Epithelial cell of esophagus (primary cell): ENCODE measurements at places on chromosomes 3 and 15.

DNA sequence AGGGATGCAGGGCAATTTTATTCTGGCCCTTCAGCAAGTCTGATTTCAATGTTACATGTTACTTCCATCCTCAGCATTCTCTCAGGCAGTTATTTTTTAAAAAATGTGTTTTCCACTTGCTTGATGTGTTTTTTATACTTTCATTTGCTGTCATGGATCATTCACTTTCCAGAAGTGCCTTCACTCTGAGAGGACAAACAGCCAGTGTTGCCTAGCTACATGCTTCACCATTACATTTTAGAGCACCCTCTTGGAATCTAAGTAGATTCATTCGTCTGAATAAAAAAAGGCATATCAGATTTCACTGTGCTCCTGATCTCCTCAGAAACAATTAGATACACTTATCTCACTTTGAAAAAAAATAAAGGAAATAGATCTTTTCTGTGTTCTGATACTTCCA is 93.6 kb upstream of the POU1F1 start:
- no peak for DNase-seq

- no peak for DNase-seq
Observed at GRCh38 chr3:165355316-165355715, 159.1 kb upstream of the SLITRK3 start.

DNA sequence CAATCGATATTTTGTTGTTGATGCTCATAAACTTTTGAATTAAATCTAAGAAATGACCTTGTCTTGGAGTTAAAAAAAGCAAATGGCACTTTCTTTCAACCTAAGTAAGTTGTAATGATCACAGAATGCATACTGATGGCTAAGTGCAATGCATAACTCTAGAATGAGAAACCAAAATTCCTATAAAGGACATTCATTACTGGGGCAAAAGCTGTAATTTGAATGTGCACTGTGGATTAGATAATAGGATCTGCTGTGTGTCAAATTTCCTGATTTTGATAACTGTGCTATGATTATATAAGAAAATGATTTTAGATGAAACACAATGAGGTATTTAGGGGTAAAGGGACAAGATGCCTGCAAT is 14.3 kb downstream of the SIAH2 start:
- no peak for DNase-seq

DNA sequence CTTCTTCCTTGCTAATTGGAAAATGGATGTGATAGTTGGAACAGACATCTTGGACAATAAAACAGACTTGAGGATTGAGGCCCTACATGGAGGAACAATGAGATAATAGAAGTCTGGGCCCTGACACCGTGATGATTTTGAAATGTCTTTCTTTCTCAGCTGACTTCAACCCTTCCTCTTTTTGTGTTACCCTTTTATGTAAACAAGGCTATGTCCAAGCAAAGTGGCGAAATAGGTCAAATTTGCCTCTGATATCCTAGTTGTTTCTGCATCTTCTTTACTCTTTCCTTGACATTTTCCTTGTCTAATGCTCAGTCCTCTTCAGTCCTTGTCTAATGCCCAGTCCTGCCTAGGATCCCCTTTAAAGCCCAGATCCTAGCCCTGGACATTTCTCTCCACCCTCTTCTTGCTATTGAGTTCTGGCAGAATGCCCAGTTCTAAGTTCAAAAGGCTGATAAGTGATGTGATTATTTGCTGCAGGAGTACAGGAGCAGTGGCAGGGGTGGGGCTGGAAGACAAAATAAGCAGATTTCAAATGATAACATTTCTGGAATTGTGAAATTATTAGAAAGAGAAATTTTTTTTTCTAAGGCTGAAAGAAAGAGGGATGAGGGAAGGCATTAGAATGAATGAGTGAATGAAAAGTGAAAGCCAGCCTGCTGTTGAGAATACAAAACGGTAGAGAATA is 6.5 kb upstream of the VPS8 start:
- DNase-seq, result no peak

GRCh38 chr3:159749406-159749805 is 239.2 kb upstream of the IL12A start:
- no peak for DNase-seq

DNA sequence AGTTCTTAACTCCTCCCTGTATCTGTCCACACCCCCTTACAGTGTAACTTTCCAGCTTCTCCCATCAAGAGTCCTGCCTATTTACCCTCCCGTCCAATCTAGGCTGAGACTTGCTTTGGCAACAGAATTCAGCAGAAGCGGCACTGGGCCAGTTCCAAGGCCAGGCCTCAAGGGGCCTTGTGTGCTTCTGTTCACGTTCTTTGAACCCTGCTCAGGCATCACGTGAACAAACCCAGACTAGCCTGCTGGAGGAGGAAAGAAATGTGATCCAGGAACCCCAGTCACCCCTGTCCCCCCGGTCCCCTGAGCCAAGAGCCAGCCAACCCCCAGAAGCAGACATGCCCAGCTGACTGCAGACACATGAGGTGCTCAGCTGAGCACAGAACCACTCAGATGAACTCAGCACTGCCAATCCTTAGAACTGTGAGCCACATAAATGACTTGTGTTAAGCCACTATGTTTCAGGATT is 76.1 kb upstream of the DCLK3 start:
- no peak for DNase-seq

GRCh38 chr3:194384569-194385001 is 14.5 kb downstream of the GP5 start:
- DNase-seq, result no peak
